COR-L47 (cell line): ENCODE measurements at places on chromosomes 1 and 21.

DNA sequence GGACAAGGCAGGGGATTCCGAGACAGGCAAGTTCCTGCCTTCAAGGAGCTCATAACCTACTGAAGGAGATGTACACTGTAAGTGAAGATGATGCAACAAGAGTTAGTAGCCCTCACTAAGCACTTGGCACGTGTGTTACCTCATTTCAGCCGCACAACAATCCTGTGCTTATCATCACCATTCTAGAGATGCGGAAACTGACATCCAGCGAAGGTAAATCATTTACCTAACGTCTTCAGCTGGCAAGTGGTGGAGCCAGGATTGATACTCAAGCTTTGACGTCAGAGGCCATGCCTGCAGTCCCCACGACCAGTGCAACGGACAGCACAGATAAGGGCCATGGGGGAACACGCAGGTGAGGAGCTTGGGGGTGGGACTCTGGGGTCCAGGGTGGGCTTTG lies 2.9 kb upstream of the UBXN10 start:
- no peak for DNase-seq

DNA sequence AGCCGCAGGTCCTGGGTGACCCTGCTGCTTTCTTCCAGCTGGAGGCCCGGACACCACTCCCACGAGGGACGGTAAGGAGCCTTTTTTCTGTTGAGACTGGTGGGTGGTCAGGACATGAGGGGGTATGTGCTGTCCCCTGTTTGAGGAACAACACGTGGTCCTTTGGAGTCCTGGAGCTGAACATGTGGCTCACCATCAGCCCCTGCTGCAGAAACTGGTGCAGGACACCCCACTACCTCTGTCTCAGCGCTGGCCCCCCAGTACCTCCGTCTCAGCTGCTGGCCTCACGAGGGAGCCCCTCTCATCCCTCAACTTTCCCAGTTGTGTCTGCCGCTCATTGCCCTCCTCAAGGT lies 34.7 kb downstream of the SLC19A1 start:
- peak; percentile 38 for DNase-seq

- DNase-seq = no peak
Observed at GRCh38 chr1:99811747-99812146, 38.4 kb upstream of the AGL start.

DNA sequence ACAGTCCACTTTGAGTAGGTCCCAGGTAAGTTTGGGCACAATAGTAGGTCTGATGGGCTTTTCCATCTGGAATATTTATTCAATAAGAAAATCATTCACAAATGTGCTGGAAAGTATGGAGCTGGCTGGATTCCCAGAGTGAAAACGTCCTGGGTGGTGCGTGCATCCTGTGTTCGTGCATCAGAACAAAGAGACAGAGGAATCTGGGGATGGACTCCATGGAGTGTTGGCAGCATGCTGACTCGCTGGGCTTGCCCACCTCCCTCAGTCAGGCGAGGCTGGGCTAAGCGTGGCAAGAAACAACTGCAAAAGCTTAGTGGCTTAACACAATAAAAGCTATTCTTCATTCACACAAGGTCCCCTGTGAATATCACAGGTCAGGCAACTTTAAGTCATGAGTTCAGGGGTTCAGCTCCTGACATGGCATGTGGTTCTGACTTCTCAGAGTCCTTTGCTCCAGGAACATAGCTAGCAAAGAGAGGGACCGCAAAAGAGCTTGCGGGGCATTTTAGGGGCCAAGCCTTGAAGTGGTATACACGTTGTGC lies 151.6 kb upstream of the ZNF644 start:
- peak; percentile 59 for DNase-seq

- DNase-seq = no peak
Observed at GRCh38 chr1:109361649-109362048, 36.1 kb downstream of the SORT1 start.

DNA sequence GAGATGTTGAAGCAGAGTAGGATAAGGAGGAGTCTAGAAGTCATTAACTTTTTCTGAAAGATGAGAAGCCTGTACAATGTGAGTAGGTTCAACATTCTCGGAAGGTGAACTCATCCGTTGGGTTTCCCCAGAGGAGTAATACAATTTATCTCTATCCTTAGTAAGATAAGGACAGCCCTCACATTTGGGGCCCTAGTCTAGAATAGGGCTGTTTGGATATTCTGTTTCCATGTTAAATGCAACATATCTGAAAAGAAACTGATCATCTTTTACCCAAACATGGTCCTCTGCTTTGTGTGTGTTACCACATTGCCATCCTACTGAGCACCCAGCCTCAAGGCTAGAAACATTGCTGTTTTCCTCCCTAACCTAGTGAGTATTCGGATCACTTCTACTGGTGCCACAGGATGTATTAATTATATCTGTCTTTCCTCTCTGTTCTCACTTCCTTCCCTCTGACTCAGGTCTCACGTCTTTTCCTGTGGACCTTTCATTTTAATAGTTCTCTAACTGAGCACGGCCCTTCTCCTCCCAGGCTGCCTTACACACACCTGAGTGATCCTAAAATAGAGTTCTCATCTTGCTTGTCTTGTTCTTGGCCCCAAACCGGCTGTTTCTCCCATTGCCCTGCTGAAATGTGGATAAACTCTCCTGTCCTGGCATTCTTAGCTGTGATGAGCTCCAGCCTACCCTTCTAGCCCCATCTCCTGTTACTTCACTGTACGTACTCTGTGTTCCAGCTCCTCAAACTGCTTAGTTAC lies 91.7 kb downstream of the CDC14A start:
- DNase-seq = no peak

DNA sequence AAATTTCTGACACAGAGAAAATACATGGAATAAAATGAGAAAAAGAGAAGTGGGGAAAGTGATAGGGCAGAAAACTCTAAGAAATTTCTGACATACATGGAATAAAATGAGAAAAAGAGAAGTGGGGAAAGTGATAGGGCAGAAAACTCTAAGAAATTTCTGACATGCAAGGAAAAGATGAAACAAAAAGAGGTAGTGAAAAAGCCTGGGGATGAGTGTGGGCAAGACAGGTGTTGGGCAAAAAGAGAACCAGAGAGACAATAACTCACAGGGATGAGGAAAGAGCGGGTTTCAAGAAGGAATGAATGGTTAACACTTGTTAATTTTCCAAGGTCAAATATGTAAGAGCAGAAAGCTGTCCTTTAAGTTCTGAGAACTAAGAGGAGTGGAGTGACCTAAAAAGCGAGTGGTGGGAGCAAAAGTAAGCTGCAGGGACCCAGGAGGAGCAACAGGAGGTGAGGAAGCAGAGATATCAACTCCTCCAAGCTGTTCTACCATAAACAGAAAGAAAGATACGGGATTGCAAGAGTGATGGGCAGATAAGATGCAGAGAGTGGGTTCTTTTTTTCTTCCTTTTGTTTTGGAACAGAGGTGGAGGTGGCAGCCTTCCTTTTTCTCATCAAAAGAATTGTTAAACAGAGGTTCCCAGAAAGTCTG lies 29.9 kb upstream of the EXO1 start:
- DNase-seq = no peak

DNA sequence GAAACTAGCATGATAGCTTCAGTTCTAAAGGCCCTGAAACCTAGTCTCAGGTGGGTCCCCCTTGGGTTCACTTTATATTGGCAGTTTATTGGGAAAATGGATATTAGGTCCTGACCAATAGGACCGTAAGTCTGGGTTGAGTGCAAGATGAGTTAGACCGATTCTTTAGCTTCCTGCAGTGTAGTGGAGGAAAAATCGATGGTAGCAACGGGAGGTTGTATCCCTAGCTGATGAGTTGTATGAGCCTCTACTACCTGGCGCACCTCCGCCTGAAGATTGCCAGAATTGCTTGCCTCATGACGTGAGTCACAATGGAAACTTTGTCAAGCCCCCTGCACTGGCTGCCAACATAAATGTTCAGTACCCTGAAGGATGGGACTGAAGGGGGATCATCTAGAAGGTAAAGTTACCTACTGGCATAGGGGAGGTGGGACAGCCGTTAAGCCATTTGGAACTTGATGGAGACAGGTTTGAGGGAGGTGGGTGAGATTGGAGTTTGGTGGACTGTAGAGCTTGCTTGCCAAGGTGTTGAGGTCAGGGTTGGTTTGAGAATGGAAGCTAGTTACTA lies 3.9 kb downstream of the RCC1 start:
- DNase-seq = no peak

GRCh38 chr1:203367057-203367456 lies 16.1 kb upstream of the FMOD start:
- DNase-seq = peak; percentile 57

DNA sequence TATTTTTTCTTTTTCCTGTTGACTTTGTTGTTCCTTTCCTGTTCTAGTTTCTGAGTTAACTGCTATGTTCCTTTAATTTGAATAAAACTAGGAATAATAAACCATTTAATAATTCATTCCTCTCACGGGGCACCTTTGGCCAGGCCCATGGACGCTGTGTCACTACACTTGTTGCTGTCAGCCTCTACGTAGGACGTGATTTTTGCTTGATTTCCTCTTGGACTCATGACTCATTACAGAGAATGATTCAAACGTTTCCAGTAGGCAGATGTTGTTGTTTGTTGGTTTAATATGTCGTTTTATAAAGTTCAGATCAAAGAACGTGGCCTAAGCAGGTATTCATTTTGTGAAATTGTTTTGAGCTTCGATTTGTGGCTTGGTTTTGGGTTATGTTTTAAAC lies 9.1 kb upstream of the SLC19A1 start:
- DNase-seq = no peak

DNA sequence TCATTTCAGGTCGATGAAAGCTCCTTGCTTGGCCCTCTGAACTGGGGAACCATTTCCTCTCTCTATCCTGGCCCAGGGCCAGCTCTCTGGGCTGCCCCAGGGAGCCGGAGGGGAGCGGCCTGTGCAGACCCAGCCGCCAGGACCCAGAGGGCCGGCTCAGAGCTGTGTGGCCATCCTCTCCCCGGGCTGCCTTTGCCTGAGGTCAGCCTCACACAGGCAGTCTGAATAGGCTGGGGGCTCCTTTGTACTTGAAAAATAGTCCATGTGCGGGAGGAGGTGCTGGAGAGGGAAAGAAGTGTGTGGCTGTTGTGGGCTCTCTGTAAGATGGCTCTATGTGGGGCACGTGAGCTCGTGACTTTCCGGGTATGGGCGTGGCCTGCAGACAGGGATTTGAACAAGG lies 275.1 kb upstream of the VAMP3 start:
- no peak for DNase-seq

DNA sequence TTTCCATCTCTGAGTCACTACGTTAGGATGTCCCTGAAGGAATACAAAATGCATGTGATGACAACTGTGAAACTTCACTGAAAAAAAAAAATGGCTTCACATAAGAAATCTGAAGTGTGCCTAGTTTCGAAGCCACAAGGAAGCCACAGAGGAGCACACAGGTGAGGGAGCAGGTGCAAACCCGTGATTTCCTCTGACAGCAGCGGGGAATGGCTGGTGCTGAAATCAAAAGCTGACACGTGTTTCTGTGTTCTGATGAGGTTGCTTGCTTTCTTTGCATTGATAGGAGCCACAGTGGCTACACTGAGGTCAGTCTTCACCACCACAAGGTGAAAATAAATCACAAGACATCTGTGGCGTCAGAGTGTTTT lies 105.7 kb upstream of the TLR5 start:
- no peak for DNase-seq

GRCh38 chr1:114015075-114015474 lies 35.8 kb downstream of the OLFML3 start:
- DNase-seq = no peak

DNA sequence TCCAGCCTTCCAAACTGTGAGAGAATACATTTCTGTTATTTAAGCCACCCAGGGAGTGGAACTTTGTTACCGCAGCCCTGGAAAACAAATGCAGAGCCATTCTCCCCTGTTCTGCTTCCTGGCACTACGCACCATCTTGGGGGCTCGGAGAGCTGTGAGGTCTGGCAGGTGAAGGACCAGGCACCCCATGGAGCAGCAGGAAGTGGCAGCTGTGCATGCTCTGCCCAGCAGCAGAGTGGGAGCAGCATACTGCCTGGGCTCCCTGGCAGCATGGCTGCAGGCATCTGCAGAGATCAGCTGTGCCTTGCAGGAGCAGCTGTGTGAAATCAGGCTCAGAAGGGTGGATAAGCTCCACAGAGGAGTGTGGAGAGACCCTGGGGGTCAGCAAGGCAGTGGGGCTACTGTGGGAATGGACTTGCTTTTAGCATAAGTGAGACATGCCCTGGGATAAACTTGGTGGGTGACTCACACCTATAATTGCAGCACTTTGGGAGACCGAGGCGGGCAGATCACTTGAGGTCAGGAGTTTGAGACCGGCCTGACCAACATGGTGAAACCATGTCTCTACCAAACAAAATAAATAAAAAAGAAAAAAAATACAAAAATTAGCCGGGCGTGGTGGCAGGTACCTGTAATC lies 17.7 kb upstream of the ZSCAN20 start:
- DNase-seq = no peak

- no peak for DNase-seq
Observed at GRCh38 chr1:239537795-239538194, 151.4 kb downstream of the CHRM3 start.

DNA sequence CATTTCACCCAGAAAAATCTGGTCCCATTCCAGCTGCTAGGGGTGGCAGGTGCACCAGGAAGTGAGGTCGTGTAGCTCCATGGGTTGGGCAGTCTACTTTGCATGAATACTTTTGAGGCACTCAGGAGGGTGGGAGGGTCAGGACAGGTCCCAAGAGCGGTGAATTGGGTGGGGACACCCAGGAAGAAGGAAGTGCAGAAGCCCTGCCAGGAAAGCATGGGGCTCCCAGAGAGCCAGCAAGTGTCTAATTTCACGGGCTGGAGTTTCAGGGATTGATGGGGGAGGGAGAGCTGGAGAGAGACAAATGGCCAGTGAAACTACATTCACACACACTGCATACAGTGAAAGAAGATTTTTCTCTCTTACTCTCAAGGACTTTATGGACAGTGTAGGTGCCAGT lies 137.8 kb downstream of the GALNT2 start:
- DNase-seq = no peak

DNA sequence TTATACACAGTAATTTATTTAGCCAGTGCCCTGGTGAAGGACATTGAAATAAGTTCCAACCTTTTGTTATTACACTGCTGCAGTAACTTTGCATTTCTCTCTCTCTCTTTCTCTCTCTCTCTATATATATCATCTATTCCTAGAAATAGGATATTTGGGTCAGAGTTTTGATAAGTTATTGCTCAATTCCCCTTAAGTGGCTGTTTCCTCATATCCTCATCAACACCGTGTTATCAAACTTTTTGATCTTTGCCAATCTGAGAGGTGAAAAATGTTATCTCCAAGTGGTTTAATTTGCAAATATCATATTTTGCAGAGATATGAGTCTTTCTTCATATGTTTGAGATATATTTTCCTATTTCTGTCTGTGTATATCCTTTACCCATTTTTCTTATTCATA lies 1.6 kb upstream of the SRSF4 start:
- no peak for DNase-seq

GRCh38 chr1:7640920-7641585 lies 130.0 kb upstream of the VAMP3 start:
- no peak for DNase-seq
